ENCODE measurements at places on chromosomes 16 and 17.

DNA sequence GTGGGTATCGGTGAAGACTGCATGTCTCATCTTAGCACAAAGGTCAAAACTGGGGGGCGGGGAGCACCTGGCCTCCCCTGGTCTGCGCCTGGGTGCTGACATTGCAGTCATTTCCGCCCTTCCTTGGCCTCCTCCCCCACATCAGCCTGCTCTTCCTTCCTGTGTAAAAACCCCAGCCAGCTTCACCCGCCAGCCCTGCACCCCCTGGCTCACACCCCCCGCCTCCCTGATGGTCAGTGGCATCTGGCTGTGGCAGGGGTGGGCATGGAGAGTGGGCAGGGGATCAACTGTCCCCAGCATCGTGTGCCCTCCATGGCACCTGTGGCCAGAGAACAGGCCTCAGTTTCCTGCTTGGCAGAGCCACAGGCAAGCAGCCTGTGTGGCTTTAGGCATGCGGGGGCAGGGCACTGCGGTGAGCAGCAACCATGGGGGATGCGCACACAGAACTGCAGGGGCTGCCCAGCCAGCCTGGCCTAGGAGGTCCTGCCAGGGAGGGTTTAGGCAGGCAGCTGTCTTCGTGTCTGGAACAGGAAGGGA is 26.5 kb upstream of the LASP1NB start:
- DNase-seq, result peak; percentile 68

DNA sequence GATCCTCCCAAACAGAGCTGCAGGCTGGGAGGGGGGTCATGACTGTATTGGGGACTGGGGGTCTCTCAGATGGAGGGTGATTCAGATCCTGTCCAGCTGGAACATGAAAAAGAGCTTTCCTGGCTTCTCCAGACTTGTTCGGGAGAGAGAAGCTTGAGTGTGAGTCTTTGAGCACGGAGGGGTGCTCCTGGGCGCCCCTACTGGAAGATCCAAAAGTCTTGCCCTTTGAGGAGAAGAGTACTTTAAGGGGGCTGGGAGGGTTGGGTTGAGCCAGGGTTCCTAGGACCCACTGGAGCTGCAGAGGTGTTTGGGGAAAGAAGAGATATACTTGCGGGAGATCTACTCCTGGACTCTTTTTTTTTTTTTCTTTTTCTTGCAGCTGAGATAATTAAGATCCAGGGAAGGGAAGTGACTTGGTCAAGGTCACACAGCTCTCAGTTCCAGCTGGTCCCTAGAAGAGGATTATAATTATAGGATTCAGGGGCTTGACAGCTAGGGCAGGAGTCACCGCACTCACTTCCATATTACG is 8.4 kb downstream of the RARA start:
- DNase-seq, result no peak

DNA sequence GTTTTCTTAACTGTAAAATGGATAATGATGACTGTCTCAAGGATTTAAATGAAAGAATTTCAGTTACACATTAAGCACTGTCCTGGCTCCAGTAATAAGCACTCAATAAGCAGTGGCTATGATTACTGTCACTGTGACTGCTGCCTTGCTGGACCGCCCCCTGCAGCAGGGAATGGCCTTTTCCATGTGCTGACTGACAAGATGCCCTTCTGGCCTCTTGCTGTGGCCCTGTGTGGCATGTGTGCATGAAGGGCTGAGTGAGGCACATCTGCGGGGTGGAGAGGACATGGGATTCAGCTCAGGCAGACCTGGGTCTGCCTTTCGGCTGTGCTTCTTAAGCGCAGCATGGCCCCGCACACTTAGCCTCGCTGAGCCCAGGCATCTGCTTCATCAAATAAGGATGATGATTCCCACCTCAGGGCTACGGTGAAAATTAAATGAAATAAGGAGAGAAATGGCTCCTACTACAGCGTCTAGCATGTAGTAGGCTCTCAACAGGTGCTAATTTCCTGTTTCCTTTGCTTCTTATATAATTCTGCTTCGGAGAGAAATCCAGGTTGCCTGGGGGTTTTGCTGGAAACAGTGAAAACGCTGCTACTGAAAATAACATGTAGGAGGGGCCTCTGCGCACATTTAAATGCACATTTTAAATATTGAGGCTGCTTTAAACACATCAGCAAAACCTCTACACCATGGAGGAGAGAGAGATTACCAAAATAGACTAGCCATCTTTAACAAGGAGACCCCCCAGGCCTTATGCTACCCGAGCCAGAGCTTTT is 183.9 kb downstream of the PARN start:
- no peak for DNase-seq

GRCh38 chr17:42428141-42428944 is 5.3 kb upstream of the CAVIN1 start:
- DNase-seq, result no peak

GRCh38 chr16:8187782-8188372 is 402.4 kb downstream of the TMEM114 start:
- no peak for DNase-seq

DNA sequence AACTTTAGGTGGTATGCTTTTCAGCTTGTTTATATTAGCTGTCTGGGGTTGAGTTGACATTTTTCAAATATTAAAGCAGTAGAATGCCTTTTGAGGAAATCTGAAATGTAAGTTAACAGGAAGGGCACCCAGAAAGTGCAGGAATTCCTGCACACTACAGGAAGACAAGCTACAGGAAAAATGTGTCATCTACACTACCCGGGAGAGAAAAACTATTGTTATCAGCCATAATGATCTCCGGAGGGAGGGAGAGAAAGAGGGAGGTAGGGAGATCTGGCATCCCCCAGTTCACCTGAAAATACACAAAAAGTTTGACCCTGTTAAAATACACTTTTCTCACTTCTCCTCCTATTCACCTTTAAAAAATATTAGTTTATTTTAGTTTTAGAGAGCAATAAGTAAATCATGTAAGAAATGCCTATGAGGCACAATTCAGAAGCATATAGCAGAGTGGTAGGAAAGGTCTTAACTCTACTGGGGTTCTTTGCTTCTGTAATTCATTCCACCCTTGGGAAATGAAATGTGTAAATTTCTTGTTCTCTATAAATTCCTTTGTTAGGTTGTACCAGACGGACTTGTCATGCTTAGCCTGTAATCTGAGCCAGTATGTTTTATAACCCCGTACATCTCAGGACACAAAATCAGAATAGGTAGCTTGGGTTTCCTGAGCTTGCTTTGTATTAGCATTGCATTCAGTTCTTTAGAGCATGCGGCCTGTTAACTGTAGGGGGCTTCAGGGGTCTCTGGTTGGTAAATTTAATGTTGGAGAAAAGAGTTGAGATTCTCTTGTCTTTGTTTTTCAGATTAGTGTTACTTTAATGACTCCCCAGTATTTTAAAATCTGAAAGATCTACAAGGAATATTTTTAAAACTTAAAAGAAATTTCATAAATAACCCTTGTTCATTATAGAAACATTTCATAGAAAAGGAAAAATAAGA is 3.3 kb downstream of the MAP2K6 start:
- DNase-seq, result no peak

- no peak for DNase-seq
Observed at GRCh38 chr17:72811976-72812687, 280.4 kb downstream of the SLC39A11 start.

DNA sequence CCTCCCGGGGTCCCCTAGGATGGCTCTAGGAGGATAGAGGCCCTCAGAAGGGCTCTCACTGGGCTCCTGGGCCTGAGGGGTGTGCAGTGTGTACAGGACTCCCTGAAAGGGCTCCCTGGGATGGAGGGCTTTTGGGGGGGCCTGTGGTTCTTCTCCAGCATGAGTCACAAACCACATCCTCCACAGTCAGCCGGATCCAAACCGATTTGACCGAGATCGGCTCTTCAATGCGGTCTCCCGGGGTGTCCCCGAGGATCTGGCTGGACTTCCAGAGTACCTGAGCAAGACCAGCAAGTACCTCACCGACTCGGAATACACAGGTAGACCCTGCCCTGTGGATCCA is 4.5 kb downstream of the TRPV2 start:
- DNase-seq, result no peak

DNA sequence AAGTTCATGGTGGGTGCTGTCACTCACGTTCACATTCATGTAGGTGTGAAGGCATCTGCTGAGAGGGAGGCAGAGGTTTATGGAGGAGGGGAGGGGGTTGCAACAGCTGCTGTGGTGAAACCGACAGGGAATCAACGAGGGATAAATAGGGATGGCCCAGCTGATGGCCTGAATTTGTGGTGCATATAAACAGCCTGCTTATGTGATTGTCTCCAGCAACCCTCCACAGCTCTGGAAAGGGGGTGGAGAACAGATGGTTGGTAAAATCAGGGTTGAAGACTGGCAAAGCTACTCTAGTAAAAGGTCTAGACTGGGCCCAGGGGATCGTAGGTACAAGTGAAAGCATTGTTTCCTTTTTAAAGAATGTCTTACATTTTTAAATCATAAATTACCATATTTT is 53.7 kb downstream of the IQCK start:
- no peak for DNase-seq

DNA sequence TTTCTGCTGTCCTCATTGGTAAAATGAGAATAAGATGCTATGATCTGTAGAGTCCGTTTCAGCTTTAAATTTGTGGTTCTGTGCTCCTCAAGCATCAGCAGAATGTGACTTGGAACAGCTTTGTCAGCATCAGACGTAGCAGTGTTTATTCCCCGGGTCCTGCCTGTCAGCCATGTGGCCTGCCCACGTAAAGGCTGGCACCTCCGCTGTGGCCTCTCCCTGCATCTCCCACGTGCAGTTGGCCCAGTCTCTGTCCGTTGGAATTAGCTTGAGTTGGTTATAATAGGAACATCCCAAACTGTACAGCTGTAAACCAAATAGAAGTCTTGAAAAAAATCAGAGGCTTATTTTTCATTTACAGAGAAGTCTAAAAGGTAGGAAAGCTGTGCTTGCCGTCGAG is 61.7 kb downstream of the ARHGAP44 start:
- DNase-seq, result no peak

DNA sequence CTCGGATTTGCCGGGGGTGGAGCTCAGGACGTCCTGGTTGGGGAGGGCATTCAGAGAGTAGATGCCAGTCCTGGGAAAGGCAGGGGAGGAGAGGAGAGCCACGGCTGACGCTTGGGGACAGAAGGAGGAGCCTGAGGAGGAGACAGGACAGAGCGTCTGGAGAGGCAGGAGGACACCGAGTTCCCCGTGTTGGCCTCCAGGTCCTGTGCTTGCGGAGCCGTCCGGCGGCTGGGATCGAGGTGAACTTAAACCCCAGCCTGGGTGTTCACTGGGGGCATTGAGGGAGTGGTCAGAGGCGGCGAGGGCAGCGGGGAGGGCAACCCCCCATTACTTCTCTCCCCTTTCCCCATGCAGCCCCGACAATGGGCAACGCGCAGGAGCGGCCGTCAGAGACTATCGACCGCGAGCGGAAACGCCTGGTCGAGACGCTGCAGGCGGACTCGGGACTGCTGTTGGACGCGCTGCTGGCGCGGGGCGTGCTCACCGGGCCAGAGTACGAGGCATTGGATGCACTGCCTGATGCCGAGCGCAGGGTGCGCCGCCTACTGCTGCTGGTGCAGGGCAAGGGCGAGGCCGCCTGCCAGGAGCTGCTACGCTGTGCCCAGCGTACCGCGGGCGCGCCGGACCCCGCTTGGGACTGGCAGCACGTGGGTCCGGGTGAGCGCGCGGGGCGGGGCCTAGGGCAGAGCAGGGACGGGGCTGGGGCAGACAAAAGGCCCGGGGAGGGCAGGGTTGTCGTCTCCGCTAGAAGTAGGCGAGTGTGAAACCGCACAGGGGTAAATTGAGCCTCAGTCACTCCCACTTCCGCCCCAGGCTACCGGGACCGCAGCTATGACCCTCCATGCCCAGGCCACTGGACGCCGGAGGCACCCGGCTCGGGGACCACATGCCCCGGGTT is 3.7 kb downstream of the NOL3 start:
- DNase-seq, result no peak

GRCh38 chr17:54085934-54086333 is 263.2 kb downstream of the KIF2B start:
- DNase-seq, result no peak

DNA sequence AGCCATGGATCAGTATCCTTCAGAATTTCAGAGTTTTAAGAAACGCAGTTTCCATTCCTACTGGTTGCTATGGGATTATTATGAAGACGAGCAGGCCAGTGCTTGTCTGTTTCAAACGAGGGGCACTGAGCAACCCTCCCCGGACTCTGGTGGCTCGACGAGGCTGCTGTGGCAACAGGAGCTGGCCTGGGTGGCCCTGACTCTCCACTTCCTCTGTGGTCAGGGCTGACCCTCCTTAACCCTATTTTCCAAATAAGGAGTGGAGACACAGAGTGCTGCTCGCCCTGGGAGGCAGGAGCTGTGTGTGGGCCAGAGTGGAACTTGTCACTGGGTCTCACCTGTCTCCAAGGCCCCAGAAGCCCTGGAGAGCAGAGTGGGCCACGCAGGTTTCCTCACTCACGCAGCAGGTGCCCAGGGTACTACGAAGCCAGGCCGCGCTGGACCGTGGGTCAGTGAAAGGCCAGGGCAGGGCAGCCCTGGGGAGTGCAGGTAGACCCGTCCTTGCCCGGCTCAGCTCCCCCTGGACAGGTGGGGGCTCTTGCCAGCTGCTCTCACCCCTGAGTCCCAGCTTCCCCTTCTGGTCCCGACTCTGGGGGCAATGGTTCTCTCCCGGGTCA is 3.3 kb downstream of the GALNS start:
- DNase-seq, result no peak

GRCh38 chr16:74034862-74035261 is 261.8 kb upstream of the PSMD7 start:
- no peak for DNase-seq
